ENCODE measurements at places on chromosomes 13 and 19.
A peak's percentile ranks its signal among the peaks of the same experiment; 100 is the strongest.

DNA sequence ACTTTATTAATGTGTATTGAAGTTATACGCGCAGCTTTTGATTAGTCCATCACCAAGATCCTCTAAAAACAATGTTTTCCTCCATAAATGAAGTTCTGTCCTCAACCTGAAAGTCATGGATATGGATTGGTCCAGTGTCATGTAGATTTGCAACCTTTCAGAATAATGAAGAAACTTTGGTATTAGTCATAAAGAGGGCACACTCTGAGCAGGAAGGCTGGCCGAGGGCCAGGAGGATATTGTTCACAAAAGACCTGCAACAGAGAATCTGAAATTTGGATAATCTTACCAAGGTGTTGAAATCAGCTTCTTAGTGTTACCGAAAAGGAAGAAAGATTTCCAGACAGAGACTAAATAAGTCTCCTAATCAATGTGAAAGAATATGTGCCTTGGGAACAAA lies 20.7 kb downstream of the CLDN10 start:
- DNase-seq: no peak

GRCh38 chr13:91744284-91744683 lies 345.9 kb downstream of the GPC5 start:
- no peak for DNase-seq

DNA sequence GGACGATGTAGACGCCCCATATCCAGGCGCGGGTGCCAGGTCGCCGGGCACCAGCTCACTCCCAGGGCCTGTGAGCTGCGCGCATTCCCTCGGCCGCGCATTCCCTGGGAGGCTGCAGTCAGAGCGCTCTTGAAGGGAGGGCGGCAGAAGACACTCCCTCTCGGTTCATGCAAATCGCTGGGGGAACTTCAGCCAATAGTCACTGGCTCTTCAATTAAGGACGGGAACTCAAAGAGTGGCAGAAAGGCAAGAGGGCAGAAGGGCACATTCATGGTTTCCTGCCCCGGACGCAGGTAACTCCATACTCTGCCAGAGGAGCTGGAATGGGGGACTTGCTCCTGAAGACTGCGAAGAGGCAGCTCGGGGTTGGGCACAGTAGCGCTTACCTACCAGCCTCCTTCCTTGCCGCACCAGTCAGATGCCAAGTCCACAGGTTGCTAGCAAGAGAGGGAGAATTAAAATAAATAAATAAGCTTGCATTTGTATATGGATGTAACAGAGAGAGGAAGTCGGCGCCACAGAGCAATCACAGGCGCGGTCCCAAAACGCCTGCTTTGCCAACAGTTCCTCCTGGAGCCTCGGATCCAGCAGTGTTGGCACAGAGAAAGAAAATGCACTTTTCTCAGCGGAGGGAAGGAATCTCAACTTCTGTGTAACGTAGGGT lies 459 bp downstream of the PCDH20 start:
- peak; percentile 93 for DNase-seq

GRCh38 chr19:20325151-20325550 lies 158.1 kb downstream of the ZNF486 start:
- no peak for DNase-seq

DNA sequence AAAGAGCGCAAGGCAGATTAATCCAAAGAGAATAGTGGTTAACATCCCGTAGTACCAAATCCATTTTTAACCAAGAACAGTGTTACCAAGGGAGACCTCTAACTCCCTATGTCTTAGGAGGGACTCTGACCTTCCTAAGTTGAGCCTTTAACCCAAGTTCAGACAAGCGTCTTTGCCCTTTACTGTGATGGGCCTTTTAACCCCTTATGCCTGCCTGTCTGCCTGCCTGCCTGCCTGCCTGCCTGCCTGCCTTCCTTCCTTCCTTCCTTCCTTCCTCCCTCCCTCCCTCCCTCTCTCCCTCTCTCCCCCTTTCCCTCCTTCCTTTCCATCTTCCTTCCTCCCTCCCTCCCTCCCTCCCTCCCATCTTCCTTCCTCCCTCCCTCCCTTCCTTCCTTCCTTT lies 32.6 kb downstream of the CEACAM1 start:
- no peak for DNase-seq

- no peak for DNase-seq
Measured at GRCh38 chr13:84491952-84492351, 609.7 kb upstream of the SLITRK1 start.

GRCh38 chr19:29927944-29928625 lies 14.0 kb upstream of the URI1 start:
- no peak for DNase-seq

- DNase-seq: no peak
Measured at GRCh38 chr13:61485128-61485765, 69.6 kb upstream of the PCDH20 start.

DNA sequence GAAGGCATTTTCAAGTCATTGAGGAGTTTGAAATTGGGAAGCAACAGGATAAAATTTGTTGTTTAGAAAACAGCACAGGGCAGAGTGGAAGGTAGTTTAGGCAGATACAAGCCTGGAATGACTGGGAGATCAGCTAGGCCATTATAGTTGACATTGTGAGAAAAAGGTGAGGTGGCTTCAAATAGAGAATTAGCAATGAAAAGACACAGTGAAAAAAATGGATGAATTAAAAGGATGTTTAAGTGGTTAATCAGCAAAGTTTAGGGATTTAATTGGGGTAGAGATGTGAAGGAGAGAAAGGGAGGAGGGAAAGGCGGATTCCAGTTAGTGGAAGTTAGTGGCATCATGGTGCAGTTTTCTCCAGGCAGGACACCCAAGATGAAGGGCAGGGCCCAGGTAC lies 570.5 kb upstream of the GPC6 start:
- DNase-seq: no peak

DNA sequence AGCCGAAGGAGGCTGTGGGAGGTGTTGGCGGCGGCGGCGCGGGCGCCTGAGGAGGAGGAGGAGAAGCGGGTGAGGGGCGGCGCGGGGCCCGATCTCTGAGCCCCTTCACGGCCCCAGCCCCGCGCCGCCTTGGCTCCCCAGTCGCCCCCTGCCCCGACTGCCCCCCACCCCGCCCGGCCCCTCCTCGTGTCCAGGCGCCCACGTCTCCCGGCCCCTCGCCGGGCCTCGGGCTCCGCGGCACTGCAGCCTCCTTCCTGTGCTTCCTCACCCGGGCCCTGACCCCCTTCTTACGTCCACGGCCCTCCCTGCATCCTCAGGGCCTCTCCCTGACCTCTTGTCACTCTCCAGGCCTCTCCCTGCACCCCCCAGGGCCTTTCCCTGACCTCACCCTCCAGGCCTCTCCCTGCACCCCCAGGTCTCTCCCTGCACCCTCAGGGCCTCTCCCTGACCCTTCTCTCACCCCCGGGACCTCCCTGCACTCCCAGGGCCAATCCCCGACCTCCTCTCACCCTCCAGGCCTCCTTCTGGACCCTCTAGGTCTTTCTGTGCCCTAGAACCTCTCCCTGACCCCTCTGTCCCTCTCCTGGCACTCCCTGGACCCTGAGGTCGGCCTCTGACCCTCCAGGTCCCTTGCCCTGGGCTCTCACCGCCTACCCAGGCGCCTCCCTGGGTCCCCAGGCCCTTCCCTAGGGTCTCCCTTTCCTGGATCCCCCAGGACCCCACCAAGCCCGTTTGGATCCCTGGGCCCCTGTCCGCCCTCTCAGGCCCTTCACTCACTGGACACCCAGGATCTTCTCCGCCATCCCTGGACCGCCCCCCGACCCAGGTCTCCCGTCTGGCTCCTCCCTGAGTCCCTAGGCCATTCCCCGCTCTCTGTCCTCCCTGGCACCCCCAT lies 460 bp downstream of the KMT5C start:
- DNase-seq: no peak

- peak; percentile 19 for DNase-seq
Measured at GRCh38 chr19:2455851-2456570, 748 bp downstream of the LMNB2 start.

GRCh38 chr13:94344126-94344818 lies 135.2 kb downstream of the DCT start:
- DNase-seq: no peak

DNA sequence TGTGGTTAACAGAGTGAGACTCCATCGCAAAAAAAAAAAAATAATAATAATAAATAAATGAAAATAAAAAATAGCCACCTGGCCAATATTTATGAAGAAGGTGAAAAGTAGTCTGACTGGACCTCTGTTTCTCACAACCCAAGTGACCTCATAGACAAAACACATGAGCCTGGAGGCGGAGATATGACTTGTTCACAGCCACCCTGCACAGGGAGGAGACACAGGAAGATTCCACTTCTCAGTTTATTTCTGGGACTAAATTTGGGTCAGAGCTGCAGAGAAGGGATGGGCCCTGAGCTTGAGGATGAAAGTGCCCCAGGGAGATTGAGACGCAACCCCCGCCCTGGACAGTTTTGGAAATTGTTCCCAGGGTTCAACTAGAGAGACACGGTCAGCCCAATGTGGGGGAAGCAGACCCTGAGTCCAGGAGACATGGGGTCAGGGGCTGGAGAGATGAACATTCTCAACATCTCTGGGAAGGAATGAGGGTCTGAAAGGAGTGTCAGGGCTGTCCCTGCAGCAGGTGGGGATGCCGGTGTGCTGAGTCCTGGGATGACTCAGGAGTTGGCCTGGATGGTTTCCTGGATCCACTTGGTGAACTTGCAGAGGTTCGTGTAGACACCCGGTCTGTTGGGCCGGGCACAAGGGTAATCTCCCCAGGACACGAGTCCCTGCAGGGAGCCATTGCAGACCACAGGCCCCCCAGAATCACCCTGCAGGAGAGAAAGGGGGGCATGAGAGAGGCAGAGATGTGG lies 9.6 kb downstream of the KLK5 start:
- DNase-seq: no peak

DNA sequence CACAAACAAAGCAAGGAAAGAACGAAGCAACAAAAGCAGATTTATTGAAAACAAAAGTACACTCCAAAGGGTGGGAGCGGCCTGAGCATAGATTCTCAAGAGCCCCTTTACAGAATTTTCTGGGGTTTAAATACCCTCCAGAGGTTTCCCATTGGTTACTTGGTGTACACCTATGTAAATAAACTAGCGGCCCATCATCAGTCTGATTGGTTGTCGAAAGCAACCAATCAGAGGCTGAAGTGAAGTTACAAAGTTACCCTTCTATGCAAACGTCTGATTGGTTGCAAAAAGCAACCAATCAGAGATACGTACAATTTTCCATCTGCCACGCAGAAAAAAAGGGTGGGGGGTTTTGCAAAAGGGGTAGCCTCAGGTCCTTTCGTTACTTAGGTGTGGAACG lies 96.3 kb upstream of the UBAC2 start:
- peak; percentile 31 for DNase-seq

- no peak for DNase-seq
Measured at GRCh38 chr13:76385586-76385985, 500.6 kb downstream of the KCTD12 start.

GRCh38 chr13:110680852-110681251 lies 25.1 kb downstream of the CARS2 start:
- peak; percentile 62 for DNase-seq

GRCh38 chr19:39749981-39750380 lies 12.2 kb upstream of the CLC start:
- DNase-seq: no peak

DNA sequence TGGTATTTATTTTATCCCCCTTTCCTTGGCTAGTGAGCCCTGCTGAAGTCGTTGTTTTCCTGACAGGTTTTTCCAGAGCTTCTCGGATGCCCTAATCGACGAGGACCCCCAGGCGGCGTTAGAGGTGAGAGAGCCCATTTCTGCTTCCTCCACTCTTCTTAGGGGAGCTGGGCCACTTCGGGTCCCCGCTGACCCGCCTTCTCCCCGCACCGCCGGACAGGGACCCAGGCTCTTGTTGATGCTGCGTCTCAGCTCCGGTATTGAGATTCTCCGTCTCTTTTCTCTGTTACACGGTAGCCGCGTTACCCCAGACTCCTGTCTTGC lies 306 bp downstream of the SUGT1 start:
- no peak for DNase-seq
